ENCODE measurements at places on chromosomes 4 and X.

DNA sequence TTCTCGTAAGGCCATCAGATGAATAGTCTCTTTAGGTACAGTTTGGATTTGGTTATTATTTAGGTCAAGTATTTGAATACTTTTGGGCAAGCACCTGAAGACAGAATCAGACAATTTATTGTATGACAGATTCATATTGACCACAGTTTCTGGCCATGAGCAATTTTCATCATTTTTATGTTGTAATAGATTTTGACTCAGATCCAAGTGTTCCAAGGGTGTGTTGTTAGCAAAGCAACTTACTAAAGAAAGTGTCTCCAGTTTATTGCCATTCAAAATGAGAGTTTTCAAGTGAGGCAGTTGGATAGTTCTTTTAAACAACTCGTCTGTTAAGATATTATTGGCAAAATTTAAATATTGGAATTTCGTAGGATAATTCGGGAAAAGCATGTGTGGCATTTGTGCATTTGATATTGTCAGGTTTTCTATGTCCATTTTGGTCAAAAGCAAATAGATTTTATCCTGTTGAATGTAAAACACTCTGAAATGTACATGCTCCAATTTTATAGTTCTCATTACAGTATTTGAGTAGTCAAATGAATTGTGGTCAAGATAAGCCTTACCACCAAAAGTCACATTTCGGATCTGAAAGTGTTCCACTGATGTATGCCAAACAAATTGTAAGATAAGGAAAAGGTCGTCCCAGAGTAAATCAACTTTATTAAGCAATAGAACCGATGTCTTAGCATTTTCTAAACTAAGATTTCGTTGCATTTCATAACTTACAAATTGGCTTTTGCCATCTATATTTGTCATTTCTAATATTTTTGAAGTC, 8.4 kb downstream of the TLR10 start:
- no peak for DNase-seq

DNA sequence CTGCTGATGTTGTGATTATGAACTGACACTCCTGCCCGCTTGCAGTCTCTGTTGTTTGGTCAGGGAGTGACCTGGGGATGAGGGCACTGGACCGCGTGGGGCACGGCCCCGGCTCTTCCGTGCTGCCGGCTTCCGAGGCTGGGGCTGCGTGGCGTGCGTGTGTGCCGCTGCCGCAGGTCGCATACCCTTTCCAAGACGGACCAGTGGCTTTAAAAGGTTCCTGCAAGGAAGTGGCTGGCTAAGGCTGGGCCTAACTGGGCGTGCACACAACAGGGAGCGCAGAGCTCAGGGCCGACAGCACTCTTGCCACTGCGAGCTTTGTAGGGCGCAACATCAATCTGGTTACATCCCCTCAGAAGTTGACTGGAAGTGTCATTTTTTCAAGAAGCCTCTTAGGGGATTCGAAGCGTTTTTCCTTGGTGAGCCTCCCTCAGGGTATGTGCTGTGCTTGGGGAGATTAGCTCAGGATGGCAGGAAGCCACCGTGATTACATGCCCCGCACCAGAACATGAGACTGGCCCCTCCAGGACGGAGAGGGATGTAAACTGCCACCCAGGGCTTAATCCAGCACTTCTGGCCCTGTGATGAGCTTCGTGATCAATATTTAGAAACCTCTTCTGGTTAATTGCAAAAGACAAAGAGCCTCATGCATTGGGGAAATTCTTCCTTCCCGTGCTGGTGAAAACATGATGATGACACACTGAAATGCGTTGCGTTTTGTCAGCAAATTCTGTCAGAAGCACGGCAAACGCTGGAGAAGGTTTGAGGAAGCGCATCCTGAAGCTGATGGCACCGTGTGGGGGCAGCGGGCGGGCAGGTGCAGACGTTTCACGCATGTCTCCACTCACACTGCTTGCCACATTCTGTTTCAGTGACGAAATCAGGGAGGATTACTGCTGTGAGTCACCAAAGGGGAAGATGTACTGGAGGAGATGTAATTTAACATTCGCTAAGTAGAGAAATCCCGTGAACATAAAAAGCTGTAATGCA, 11.1 kb downstream of the MAEA start:
- DNase-seq: no peak

GRCh38 chrX:139298437-139298836, 232.1 kb upstream of the F9 start:
- DNase-seq: no peak

GRCh38 chrX:26253526-26253925, 37.6 kb downstream of the MAGEB5 start:
- no peak for DNase-seq

DNA sequence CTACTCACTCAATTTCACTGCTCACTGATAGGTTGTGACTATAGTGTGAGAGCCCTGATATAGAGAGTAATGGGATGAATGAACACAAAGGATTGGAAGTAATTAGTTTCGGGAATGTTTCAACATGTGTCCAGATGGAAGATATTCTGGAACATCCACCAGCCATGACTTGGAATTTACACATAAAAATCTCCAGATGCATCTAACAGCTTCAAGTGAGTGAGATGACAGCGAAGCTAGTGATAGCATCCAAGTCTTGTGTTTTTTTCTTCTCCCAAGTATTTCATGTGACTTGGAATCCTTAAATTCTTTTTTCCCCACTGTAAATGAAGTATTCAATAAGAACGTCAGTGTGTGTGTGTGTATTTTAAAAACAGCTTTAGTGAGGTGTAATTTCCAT, 82.1 kb downstream of the CLDN34 start:
- DNase-seq: no peak

- no peak for DNase-seq
Measured at GRCh38 chr4:98905839-98906238, 23.1 kb downstream of the EIF4E start.

- DNase-seq: no peak
Measured at GRCh38 chr4:2843941-2844584, 419 bp downstream of the ADD1 start.

DNA sequence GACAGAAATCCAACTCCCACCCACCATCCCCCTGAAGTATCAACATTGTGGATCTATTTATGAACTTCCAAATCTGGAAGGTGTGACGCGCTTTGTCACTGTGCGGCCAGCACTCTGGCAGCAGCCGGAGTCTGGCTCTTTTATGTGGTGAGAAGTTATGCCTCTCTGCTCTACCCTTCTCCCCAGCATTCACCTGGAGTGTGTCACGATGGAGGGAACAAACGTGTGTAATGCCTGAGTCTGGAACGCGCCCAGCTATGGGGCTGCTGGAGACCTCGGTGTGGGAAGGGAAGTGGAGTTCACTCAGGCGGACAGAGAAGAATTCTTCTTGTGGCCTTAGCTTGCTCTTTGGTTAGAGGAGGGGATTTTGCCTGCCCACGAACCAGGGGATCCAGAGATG, 222.1 kb upstream of the RPL34 start:
- no peak for DNase-seq

GRCh38 chrX:69133921-69134542, 31.2 kb downstream of the PJA1 start:
- no peak for DNase-seq

DNA sequence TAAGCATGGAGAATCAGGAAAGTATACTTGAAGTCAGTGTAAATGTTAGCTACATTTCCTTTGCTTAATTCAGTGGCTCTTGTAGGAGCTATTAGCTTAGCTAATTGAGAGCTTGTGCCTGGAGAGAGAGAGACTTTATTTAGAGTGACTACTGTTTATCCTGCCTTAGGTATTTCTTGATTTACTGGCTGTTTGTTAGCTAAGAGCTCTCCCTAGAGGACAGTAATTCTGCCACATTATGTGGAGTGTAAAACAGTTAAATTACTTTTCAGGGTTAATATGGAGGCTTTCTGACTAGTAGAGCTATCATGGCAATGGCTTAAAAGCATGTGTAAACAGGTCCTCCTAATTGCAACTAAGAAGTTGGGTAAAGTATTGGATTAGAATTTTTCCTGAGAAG, 306.5 kb upstream of the TECRL start:
- DNase-seq: no peak

GRCh38 chrX:17617806-17618205, 119.5 kb upstream of the SCML1 start:
- DNase-seq: no peak

DNA sequence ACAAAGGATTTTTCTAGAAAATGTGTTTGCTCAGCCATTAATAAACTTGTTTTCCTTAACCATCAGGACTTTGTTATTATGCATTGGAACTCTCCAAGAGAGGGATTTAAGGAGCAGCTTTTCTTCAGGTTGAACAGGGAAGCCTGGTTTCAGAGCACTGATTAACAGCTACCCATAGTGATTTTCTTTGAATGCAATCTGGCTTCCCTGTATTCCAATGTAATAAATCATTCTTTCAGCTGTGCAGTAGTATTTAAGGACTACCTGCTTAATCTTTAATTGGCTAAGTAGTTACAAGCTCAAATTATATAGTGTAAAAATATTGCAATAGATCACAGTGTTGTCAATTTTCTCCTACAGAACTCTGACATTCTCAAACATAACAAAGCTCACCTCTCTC, 77.5 kb downstream of the TMEM156 start:
- DNase-seq: no peak

GRCh38 chr4:34733185-34733941, 1511.0 kb downstream of the ARAP2 start:
- no peak for DNase-seq

- DNase-seq: no peak
Measured at GRCh38 chr4:170202721-170203120, 113.0 kb upstream of the AADAT start.

DNA sequence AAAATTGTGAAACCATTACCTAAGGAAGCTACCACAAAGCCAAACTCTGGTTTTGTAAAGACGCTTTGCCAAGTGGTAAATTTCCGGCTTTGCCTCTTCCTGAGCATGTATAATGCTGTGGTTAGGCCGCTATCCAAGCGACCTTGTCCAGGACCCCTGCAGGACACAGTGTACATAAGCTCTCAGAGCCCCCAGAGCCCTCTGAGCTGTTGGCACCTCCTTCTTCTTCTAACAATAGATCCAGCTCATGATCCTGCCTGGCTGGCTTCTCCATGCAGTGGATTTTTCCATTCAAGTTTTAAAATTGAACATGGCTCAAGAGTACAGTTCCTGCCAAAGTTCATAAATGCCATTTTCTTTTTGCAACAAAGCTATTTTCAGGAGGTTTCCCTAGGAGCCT, 326.7 kb downstream of the MAPK10 start:
- peak; percentile 89 for DNase-seq

DNA sequence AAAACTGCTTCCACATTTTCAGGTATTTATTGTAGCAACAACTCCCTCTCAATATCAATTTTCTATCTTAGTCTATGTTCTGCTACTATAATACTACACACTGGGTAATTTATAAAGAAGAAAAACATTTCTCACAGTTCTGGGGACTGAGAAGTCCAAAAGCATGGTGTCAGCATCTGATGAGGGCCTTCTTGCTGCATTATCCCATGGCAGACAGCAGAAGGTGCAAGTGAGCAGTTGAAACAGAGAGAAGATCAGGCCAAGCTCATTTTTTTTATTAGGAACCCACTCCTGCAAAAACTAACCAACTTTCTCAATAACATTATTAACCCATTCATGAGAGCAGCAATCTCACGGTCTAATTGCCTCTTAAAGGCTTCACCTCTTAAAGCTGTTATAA, 376.0 kb downstream of the RAB28 start:
- no peak for DNase-seq

DNA sequence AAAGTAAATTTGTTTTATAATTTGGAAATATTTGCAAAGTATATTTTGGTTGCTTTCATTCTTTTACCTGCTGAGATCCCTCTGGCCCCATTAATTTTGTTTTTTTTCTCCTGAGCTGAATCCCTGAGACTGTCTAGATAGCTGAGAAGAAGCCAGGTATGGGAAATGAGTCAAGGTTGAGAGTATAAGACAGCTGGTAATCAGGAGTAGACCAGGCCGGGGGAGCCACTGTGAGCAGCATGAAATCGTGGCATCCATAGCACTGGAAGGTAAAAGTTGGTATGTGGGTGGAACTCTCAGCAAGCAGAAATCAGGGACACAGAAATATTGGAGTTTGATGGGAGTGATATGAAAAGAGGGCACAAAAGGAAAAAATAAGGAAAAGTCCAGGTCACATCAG, 164.5 kb downstream of the FHIP1A start:
- no peak for DNase-seq

GRCh38 chr4:86035688-86036087, 324.2 kb downstream of the MAPK10 start:
- no peak for DNase-seq

GRCh38 chr4:131052646-131053045, 1956.7 kb downstream of the C4orf33 start:
- no peak for DNase-seq

DNA sequence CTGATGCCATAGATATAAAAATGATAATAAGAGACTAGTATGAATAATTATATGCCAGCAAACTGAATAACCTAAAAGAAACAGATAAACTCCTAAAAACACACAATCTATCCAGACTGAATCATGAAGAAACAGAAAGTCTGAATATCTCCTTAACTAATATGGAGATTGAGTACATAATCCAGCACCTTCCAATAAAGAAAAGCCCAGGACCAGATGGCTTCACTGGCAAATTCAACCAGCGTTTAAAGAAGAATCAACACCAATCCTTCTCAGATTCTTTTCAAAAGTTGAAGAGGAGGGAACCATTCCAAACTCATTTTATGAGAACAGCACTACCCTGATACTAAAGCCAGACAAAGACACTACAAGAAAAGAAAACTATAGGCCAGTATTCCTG, 26.5 kb upstream of the RNF212 start:
- no peak for DNase-seq

DNA sequence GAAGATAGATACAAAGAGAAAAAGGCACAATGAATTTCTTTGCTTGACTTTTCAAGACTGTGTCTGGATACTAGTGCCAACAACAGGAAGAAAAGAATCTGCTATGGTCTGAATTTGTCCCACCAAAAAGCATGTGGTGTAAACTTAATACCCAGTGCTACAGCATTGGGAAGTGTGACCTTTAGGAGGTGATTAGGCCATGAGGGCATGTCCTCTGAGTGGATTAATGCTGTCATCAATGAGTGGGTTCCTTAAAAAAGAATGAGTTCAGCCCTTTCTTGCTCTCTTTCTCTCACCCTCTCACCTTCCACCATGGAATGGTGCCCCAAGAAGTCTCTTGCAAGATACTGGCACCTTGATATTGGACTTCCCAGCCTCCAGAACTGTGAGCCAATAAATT, 155.7 kb upstream of the GPRIN3 start:
- DNase-seq: no peak

GRCh38 chr4:105135785-105136184, 10.9 kb upstream of the TET2 start:
- DNase-seq: no peak

GRCh38 chr4:37393889-37394288, 149.3 kb downstream of the NWD2 start:
- DNase-seq: no peak
